ENCODE measurements at places on chromosomes 1 and 21.

GRCh38 chr1:207051191-207051943 is at the start of gene YOD1:
Gene YOD1, minus strand, starts transcription at chr1:207051208. Its CDS starts 178 bp downstream, at chr1:207051030.
- DNase-seq = no peak

DNA sequence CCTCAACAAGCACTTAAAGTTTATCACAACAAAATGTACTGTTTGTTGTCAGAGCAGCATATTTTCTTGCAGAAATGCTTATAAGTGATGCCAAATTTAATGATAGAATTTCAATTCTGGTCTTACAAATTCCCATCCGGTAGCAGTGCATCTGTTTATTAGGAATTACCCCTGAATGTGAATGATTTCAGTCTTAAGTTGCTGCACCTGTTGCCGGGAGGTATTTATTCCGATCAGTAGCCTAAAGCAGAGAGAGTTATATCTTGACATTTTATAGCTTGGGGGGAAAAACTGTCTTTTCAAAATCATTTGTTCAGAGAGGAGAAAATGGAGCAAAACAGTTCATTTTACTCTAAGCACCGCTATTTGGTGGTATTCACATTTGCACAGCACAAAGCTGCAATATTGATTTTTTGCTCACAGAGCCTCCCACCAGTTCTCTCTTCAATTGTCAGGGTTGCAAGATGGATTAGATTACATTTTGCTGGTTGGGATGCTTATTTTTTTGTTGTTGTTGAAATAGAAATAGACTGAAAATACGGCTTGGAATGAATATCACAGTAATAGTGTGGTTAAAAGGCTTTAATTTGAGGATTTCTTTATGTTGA is 98.6 kb downstream of the ADGRL2 start:
- DNase-seq = no peak

DNA sequence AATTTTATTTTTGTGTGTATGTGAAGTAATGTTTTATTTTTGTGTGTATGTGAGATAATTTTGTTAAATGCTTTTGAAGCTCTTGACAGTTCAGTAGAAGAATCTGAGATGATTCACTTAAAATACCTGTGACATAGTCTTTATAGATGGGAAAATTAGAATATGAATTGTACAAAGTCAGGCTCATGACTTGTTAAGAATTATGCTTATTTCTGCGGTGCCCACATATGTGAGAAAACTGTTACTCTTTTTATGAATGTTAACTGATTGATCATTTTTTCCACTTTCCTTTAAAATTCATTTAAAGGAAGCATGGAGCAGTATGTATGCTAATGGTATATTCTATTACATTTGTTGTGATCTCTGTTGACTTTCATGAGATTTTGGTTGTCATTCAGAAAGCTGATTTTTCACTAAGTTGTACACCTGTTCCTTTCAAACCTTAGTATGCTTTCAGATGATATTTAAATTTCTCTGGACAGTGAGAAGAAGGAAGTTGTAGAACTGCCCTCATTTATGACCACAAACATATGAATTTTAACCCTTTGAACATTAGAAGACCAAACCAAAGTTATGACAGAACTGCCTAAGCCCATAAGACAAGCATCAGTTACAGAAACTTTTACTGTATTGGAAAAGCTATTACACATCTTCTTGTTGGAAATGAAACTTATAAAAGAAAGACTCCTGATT is 110.1 kb downstream of the POU2F1 start:
- DNase-seq = no peak

GRCh38 chr1:156399355-156400125 is 30.5 kb downstream of the RHBG start:
- DNase-seq = no peak

DNA sequence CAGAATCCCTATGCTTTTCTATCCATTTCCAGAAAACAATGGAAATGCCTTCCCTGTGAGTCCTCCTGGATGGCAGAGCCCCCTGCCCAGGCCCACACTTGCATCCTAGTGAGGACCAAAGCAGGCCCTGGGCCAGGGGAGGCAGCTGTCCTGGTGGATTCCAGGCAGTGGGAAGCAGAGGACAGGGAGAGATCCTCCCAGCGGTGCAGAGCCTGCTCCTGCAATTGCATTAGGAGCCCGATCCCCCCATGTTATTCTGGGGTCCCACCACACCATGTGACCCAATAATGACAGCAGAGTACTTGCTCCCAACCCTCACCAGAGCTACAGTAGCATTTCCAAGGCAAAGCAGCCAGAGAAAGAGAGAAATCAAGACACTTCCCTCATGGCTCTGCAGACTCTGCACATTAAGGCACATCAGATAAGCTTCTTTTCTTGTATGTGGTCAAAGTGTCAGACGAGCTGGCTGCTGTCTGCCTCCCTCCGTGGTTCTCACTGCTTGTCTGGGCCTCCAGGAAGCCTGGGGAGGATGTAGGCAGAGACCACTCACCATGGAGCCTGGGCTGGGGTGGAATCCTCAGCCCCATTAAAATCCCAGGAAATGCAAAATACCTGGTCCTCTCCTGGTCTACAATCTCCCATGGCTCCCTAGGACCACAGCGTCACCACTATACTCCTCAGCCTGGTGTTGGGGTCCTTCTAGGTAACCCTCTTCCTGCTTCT is 54.9 kb upstream of the RUNX3 start:
- no peak for DNase-seq

DNA sequence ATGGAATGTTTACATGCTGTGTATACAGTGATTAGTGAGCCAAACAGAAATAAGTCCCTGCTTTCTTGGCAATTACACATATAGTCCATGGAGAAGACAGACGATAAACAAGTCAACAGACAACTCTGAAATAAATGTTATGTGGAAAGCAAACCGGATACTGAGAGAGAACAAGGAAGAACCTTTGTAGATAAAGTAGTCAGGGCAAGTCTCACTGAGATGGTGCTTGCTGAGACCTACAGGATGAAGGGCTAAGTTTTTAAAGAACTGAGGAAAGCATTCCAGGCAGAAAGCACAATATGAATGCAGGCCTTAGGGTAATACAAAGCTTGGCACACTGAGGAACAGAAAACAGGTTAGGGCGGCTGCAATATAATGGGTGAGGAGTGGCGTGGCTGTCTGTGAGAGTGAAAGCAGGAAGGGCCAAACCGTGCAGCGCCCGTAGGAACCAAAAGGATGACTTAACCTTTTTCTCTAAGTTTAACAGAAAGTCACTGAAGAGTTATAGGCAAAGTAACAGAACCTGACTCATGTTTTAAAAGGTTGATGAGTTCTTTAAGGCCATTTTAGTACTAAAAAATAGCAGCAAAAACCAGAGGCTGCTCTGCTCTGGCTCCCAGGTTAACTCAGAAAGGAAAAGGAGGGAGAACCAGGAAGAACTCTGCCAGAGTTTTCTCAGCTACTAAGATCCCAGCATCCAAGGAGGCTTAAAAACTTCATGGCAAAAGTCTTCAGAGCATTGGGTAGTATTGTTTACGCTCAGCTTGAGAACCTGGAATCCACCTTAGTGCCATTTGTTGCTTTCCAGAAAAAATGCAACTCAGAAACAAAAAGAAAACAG is 8.7 kb upstream of the TTF2 start:
- no peak for DNase-seq

DNA sequence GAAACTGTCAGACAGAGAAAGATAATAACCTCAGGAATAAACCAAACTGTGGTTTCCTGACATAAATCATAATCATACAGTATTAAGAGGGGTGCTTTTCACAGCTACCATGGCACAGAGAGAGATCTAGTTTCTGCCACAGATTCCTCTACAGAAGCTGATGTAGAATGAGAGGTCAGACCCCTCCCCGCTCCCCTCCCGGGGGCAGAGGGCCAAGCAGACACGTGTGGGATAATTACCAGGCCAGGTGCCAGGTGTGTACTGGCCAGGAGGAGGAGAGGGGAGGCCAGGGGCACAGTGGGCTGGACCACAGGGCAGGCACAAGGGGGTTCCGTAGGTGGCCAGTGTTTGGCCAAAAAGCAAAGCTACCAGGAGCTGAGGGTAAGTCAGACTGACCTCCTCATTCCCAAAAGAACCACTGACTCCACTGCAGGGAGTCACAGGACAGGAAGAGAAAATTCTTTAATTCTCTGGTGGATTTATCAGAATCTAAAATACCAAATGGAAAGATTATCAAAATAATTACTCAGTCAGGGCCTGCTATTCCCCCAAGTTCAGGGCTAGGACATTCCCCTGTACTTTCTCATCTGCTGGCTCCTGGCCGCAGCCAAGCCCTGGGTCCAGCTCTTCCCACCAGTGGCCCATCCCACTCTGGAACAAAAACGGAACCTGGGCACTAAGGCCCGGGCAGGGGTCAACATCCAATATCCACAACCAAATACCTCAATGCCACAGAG is 30.0 kb downstream of the C2CD2 start:
- no peak for DNase-seq
